SJCRH30 (cell line): ENCODE measurements at places on chromosomes 12 and 14. TPM values are rescaled to one million over a fixed set of nuclear protein-coding genes. Genes with fewer than 3 reads are reported as not detected.

DNA sequence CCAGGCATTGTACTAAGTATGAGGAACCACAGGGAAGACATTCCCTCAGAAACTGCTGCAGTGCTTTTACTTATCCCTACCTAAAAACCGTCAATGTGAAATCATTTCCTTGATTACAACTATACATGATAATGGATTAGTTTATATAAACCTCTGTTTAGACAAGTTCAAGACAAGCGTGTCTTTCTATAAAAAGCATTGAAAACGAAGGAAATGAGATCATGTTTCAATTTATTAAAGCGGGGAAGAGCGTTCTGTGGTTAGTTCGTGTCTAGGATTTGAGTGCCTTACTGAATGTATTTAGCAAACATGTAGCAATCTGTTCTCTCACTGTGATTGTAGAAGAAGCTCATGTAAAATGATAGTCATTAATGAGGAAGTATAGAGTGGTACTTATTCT lies 37.5 kb downstream of the GALC start:
- no peak for DNase-seq

DNA sequence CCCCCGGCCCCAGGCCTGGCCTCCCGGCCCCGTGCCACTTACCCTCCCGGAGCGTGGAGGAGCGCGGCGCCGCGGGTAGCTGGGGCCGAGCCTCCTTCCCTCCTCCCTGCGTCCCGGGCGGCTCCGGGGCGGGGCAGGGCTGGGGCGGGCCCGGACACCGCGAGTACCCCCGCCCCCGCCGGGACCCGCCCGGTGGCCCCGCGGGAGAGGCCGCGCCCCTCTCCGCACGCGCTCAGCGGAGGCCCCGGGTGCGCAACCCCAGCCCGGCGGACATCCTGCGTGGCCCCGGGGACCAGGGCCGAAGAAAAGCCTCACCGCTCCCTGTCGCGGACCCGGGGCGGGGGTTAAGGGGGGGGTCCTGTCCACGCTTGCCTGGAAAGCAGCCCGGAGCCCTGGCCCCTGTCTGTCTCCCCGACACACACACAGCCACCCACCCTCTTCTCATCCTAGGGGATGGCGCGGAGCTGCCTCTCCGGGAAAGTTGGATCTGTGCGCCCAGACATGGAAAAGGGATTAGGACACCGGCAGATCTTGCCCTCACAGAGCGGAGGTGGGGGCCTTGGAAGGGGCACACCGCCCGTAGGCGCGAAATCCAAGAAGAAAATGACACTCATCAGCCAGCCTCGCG lies at the start of gene SYNE3:
TSS of gene SYNE3 (minus strand) at position 97 of the 628 bp plus-strand sequence. CDS start 40,829 bp downstream, outside the sequence.
- peak; percentile 70 for DNase-seq

- DNase-seq, result peak; percentile 15
Measured at GRCh38 chr12:18296909-18297280, 35.6 kb downstream of the PIK3C2G start.

GRCh38 chr14:54564868-54565784 lies 1.8 kb upstream of the SAMD4A start:
- peak; percentile 72 for DNase-seq

DNA sequence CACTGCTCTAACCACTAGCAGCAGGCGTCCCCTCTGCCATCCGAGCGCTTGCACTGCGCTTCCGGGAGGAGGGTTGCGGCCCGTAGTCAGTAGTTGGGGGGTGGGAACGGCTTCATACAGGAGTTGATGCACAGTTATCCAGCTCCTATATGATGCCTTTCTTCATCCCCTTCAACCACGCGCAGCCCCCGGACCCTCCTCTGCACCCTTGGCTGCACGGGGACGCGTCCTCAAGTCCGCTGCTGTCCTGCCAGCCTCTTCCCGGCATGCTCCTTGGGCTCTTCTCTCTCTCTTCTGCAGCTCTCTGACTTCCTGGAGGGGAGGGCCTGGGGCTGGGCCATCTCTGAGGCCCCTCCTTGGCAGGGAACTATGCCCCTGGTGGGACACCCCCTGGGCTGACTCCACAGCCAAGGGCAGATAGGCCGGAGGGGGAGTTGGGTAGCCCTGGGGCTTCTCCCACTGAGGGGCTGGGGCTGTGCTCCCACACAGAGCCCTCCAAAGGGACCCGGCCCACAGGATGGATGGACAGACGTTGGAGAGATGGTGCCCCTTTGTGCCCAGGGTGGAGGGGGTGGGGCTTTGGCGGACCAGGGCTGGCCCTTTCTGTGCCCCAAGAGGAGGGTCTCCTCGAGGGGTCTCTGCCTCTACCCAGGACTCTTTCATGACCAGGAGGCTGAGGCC lies 29.0 kb downstream of the RTL1 start:
- no peak for DNase-seq

DNA sequence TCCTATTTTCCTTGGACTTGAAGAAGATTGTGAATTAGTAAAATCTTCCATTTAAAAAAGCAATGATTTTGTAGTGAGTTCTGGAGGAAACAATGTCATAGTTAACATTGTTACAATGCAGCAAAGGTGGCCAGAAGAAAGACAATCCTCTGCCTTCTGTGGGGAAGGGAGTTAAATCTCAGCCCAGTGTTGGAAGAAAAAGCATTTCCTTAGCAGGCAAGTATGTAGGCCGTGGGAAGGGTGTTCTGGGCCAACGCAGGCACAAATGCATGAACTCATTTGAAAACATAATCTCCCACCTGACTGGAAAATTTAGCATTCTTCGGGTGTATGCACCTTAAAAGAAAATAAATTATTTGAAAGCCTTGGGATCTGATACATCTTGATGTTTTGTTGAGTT lies 258.6 kb downstream of the ADAMTS20 start:
- no peak for DNase-seq

- DNase-seq, result no peak
Measured at GRCh38 chr14:94404561-94404960, 16.2 kb upstream of the SERPINA1 start.

- no peak for DNase-seq
Measured at GRCh38 chr14:70137788-70138187, 51.0 kb downstream of the SLC8A3 start.

DNA sequence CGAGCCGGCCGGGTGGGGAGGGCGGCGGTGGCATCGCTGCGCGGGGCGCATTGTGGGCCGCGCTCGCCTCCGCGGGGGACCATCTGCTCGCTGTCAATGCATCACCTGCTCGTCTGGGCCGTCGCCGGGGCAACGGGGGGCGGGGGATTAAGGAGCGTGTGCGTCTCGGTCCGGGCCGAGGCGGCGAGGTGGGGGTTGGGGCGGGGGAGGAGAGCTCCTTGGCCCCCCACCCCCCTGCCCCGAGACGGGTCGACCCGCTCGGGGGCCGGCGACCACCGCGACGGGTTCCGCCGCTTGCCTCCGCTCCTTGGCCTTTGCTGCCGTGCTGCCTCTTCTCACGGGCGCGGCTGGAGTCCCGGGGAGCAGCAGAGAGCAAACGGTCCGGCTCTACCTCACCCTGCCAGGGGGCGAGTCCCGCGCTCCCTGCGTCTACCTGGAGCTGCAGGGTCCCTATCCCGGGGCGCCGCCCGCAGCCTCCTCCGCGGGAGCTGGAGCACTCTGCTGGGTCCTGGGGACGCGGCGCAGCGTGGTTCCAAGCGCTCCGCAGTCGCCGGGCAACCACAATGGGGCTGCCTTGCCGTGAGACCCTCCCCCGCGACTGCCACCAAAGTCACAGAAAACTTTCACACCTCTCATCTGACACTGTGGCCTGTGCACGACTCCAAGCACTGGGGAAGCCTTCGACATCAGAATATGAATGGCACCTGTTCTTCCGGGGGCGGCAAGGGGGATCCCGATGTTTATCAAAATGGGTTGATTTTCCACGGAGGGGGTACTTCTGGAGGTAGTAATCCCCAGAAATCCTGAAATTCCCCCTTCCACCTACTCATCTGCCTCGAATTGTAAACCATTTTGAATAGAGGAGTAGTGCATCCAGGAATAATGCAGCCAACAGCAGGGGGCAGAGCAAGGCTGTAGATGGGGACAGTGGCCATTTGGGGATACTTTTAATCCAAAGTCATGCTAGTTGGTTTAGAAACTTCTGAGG lies at the start of gene C12orf42:
TSS of gene C12orf42 (minus strand) at position 500 of the 988 bp plus-strand sequence. CDS start 17,542 bp downstream, outside the sequence.
- DNase-seq, result peak; percentile 9

- DNase-seq, result no peak
Measured at GRCh38 chr12:129771238-129771637, 132.6 kb downstream of the TMEM132D start.

GRCh38 chr12:66813137-66813892 lies 134.4 kb upstream of the GRIP1 start:
- DNase-seq, result peak; percentile 20

DNA sequence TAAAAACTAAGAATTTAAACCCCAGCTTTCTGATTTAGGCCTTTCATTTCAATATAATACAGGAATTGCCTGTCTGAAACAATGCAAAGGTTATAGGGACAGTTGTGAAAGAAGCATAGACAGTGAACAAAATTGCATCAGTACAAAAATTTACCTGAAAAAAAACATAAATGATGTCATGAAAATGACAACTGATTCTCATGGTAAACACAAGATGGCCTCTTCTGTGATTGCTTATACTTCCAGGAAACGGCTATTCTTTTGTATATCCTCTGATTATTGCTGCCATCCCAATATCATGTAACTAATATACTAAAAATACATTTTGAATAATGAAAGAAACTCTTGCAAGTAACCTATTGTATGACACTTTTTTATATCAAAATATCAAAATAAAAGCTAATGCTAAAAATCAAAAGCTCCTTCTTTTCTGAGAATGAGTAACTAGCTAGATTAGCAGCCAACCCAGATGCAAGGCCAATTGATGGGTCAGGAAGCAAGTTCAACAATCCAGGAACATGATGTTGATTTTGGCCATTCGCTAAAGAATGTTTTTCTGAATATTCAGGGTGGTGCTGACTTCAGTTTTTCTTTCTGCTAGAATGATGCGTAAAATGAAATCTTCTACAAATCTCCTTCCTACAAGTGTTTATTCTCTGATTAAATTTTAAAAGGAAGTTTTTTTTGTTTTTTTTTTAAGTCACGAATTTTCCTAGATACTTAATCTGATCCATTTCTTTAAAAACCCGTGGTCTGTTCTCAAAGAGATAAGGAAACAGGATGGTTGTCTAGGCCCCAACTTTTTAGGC lies 83.6 kb downstream of the ALX1 start:
- no peak for DNase-seq

DNA sequence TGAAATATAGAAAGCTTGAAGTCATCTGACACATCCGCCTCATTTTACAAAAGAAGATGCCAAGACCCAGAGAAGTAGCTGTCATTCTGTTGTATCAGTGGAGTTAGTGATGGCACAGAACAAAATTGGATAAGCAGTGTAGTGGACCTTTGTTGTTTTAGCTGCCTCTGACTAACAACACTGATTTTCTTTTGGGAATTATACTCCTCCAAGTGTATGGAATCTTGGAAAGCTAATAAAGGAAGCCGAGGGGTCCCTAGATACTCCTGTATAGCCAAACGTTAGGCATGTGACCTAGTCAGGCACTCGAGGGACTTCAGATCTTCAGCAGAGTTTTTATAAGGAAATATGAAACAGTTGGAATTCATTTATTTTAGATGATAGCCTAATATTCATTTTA lies 94.5 kb downstream of the OTOGL start:
- DNase-seq, result no peak

DNA sequence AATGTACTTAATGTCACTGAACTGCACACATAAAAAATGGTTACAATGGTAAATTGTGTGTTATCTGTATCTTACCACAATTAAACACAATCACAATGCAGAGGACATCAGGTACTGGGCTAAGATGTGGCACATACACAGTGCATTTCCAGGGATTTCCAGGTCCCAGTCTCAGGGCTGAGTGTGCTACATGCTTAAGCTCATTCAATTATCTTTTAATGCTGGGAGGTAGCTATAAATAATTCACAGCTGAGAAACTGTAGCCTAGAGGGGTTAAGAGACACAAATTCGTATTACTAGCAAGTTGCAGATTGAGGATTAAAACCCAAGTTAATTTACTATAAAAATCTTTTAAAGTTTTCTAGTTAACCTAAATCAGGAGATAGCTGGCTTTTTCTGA lies 67.1 kb downstream of the CRACR2A start:
- no peak for DNase-seq

DNA sequence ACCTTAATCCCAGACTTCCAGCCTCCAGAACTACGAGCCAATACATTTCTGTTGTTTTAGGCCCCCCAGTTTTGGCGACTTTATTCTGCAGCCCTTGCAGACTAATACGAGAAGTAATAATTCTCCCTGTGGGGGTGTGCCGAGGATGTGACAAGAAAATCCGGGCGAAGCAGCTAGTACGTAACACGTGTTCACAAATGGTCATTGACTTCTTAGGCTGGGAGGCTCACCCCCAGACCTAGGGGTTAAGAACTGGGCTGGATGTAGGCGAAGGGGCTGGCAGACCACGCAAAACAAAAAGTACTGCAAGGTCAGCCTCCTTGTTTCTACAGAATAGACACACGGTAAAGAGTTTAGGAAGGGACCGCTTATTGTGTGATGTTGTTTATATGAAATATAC lies 69.8 kb upstream of the ESRRB start:
- DNase-seq, result no peak

Gene SIVA1
- 105 and 157 TPM in 2 replicates for total RNA-seq

Gene ST8SIA1
- 6.4 and 7.7 TPM in 2 replicates for total RNA-seq

Gene PPP1R1A
- not detected in 2 replicates for total RNA-seq

Gene TSPAN19
- 0.13 and 0.49 TPM in 2 replicates for total RNA-seq

Gene RIMKLB
- 47.7 and 63.1 TPM in 2 replicates for total RNA-seq

Gene ZCRB1
- total RNA-seq, result 68.0 and 73.7 TPM in 2 replicates

Gene SLC25A47
- 0.08 TPM in 1 of 2 replicates, not detected in the other for total RNA-seq

Gene PITPNM2
- total RNA-seq, result 1.2 and 1.3 TPM in 2 replicates

Gene RHOF
- total RNA-seq, result 2.8 and 5.2 TPM in 2 replicates

Gene CHURC1
- 33.1 and 33.3 TPM in 2 replicates for total RNA-seq

Gene POMT2
- 27.0 and 30.2 TPM in 2 replicates for total RNA-seq

Gene GPR135
- total RNA-seq, result 1.8 and 2.3 TPM in 2 replicates
